ENCODE measurements at places on chromosomes 7 and 10. TPM values are rescaled to one million over a fixed set of nuclear protein-coding genes. Genes with fewer than 3 reads are reported as not detected.

DNA sequence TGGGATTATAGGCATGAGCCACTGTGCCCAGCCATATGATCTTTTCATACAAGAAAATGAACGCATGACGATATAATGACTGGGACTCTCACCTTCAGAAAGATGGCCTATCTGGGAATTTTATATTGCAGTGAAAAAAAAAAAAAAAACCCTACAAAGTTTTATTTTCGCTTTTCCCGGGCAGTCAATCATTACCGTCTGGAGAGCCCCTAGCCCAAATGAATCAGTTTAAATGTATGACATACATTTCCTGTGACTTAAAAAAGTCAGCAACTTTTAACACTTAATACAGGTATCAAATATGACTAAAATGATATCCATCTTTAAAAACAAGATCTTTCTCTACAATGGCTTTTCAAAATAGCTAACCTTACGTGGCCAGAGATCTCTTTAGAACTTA lies 48.2 kb upstream of the NMT2 start:
- no peak for DNase-seq

- peak; percentile 90 for DNase-seq
Observed at GRCh38 chr10:16832351-16833080, 15.3 kb upstream of the RSU1 start.

The MRLN gene
- total RNA-seq: not detected

The IL2RA gene
- total RNA-seq: not detected

The KNDC1 gene
- not detected for total RNA-seq
